ENCODE measurements at places on chromosomes 4 and X.

GRCh38 chr4:174663216-174663615 lies 140.9 kb upstream of the HPGD start:
- no peak for DNase-seq

GRCh38 chr4:156676116-156676851 lies 295.3 kb downstream of the PDGFC start:
- no peak for DNase-seq

DNA sequence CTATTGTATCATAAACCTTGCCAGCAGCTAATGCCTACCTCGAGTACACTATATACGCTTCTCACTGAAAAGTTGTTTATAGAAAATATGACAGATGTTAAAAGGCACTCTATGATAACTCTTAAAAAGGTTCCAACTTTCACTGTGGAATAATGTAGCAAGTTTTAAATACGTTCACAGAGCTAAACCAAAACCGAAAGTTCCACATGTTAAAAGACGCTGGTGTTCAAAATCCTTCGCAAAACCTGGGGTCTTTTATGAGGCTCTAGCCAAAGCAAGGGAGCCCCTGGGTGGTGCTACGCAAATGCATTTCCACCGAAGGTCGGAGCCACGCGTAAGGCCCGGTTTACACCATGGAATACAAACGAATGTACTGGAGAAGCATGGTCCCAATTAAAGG lies 103.7 kb upstream of the TENM3 start:
- DNase-seq, result no peak

- no peak for DNase-seq
Observed at GRCh38 chr4:26613237-26613636, 29.4 kb downstream of the TBC1D19 start.

DNA sequence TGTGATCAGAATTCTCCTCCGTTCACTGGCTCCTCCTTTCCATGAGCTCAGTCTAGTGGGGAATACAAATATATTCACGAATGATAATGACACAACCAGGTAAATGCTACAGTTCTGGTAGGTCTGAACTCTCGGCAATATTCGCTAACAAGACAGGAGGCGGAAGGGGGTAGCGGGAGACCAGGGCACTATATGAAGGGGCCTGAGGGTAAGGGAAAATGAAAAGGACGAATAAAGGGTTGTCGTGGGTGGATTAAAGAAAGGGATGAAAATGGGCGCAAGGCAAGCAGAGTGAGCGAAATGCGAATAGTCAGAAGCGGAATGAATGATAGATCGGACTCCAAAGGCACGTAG lies 743 bp downstream of the NKAP start:
- DNase-seq, result no peak

DNA sequence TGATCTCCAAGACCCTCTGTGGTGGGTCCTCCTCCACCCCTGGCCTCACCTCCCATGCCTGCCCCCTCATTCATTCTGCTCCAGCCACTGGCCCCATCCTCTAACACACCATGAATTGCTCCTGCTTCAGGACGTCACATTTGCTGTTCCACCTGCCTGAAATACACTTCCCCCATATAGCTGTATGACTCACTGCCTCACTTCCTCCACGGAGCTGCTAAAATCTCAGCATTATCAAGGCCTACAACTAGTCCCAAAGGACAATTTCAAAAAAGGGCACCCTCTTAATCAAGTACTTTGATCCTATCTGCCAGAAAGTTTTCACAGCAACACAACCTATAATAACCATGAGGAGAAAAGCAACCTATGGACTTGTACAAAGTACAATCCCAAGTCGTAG lies 43.6 kb upstream of the PHOX2B start:
- no peak for DNase-seq

DNA sequence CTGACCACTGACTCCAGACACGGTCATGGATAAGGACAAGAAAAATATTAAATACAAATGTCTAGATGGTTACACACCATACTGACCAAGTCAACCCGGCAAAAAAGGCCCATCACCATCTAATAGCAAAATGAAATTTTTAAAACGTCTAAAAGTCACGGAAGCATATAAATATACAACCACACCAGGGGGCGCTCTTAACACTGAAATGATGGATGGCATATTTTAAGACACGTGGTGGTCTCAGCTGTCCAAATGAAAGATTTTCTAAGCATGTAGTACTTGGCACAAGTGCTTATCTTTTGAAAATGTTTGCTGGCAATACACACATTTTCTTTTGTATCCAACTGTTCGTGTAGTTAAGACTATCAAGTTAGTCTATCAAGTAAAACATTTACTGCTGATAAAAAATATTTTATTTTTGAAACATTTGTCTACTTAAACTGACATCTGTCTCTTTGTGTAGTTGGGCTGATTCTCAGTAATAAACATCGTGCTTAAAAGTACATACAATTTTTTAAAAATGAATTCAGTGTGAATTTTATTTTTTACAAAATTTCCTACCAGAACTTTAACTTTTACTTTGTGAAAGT lies 64.6 kb downstream of the COX7B2 start:
- DNase-seq, result peak; percentile 1

GRCh38 chr4:21858971-21859370 lies 89.6 kb downstream of the KCNIP4 start:
- no peak for DNase-seq

GRCh38 chr4:139247241-139247640 lies 32.8 kb downstream of the MGARP start:
- DNase-seq, result no peak

DNA sequence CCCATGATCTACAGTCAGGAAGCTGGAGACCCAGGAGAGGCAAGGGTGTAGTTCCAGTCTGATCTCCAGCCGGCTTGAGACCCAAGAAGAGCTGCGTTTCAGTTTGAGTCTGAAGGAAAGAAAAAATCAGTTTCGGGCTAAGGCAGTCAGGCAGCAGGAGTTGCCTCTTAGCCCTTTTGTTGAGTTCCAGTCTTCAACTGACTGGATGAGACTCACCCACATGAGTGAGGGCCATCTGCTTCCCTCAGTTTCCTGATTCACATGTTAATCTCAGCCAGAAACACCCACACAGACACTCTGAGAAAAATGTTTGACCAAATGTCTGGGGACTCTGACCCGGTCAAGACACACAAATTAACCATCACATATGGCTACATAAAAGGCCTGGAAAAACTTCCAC lies 73.6 kb upstream of the ELOVL6 start:
- DNase-seq, result no peak

GRCh38 chrX:97021680-97022079 lies 138.0 kb downstream of the RPA4 start:
- DNase-seq, result no peak

DNA sequence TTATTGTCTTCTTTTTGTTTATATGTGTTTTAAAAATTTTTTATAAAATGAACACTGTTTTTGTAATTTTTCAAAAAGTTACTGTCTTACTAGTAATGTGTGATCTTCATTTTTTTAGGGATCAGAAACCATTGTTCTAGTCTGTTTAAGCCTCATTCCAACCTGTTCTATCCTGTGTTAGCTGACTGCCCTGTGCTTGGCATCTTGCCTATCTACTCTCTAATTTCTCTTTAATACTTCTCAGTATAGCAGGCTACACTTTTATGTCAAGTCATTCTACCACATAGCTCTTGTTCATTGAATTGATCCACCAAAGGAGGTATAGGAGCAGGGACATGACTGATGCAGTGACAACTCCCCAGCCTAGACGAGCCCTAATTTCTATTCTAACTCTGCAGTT lies 70.2 kb upstream of the PLS3 start:
- DNase-seq, result no peak

GRCh38 chr4:140556372-140557085 lies 12.2 kb downstream of the UCP1 start:
- no peak for DNase-seq

DNA sequence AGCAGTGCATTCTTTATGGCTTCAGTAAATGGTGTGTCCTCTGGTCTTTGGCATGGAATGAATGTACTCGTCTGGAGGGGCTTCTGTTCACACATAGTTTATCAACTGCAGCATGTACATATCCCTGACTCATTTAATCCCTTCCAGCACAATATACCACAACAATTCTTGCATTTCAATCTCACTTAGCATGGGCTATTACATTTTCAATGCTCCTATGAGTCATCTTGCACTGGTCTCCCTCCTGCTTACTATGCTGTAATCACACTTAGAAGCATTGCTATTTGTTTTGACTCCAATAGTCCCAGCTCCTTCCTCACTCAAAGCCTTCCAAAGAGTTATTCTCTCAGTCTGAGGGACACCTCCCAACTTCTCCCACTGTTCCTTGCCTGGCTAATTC lies 180.9 kb upstream of the NUDT10 start:
- no peak for DNase-seq

- DNase-seq, result no peak
Observed at GRCh38 chrX:19046343-19047215, 62.7 kb upstream of the PHKA2 start.

- DNase-seq, result no peak
Observed at GRCh38 chr4:3416821-3417221, 24.9 kb upstream of the HGFAC start.

DNA sequence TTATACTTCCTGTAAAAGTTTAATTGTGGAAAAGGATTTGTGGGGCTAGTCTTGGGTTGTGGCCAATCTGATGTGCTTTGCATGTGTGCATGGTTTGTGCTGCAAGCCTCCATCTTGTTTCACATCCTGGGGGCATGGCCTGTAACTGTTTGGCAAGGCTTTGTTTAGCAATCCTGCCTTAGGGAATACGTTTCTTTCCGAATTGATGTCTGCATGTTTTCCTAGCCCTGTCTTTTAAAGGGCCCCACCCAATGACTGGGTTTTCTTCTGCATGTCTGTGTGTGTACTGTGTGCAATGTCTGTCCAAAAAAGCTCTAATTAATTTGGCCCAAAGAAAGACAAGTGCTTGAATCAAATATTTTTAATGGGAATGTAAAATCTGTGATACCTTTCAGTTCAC lies 74.6 kb upstream of the MID1IP1 start:
- no peak for DNase-seq

GRCh38 chr4:3098346-3098745 lies 23.9 kb downstream of the HTT start:
- DNase-seq, result no peak

DNA sequence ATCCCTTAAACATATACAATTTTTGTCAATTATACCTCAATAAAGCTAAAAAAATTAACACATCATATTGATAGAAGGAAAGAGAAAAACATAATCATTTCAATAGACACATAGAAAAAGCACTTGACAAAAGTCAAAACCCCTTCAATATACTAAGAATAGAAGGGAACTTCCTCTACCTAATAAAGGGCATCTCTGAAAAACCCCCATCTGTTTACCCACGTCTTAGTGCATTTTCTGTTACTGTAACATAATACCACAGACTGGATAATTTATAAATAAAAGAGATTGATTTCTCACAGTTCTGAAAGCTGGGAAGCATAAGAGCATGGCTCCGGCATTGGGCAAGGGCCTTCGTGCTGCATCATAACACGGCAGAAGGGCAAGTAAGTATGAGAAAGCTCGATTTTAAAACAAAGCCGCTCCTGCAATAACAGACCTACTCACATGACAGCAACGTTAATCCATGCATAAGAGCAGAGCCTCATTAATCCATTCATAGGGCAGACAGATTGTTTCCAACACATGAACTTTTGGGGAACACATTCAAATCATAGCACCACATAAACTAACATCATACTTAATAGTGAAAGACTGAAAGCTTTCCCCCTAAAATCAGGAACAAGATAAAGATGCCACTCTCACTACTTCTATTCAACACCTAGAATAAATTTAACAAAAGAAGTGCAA lies 15.7 kb downstream of the STEEP1 start:
- DNase-seq, result no peak

GRCh38 chr4:150322646-150323045 lies 244.4 kb downstream of the DCLK2 start:
- DNase-seq, result no peak

DNA sequence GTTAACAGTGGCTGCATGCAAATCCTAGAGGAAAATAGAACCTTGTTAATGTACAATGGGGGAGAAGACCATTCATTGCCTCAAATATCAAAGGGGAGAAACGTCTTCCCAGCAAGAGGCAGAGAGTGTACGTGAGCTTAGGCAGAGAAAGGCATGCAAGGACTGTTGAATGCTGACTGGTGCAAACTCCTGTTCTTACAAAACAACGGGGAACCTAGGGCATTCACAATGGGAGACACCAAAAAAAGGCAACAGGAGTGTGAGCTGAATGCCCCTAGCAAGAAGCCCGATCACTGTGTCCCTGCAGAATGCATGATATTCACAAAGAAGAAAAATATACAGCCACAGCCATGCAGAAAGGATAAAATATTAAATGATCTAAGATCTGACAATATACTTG lies 184.9 kb downstream of the NSUN7 start:
- DNase-seq, result no peak

DNA sequence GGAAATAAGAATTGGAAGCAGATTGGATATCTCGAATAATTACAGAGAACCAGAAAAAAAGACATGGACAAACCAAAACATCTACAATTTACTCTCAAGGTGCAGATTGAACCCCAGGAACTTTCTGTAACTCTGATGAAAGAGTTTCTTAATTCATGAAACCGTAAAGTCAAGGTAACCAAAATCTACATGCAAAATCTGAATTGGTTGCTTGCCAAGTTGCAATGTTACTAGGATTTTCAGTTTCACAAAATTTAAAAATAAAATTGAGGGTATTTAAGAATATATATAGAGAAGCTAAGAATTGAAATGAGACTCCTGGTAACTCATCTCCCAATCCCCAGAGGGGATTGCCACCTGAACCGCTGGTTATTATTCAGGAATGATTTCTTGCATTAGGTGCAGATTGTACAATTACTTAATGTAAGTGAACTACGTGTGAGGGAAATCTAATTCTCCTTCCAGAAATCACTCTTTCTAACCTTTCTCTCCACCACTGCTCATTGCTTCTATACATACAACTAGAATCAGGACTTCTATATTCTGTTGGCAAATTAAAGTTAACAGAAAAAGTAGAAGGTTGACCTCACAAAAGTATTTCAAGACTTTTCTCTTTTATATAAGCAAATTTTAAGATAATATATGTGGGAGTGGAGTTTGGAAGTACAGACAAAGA lies 221.5 kb upstream of the NDST4 start:
- no peak for DNase-seq

DNA sequence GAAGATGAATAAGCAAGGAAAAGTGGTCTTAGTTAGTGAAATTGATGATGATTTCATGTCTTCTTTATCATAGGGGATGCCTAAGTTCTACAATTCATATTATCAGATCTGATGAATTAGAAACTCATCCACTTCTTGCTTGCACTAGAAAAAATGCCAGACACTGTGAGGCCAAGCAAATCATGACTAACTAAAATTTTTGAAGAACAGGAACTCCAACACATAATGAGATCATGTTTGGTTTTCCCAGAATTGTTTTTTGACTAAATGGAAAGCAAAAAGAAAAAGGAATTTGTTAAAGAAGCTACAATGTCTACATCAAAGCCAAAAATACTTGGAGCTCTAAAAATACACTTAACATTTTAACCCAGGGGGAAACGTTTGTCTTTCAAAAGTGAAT lies 120.4 kb downstream of the ARSF start:
- no peak for DNase-seq

GRCh38 chr4:113851816-113852215 lies 90.3 kb upstream of the CAMK2D start:
- no peak for DNase-seq

GRCh38 chrX:1215123-1215823 lies 2.8 kb upstream of the CRLF2 start:
- no peak for DNase-seq

- no peak for DNase-seq
Observed at GRCh38 chr4:92100975-92101374, 202.8 kb upstream of the GRID2 start.

- no peak for DNase-seq
Observed at GRCh38 chrX:23822841-23823240, 39.9 kb downstream of the SAT1 start.
